Epithelial cell of proximal tubule (primary cell): ENCODE measurements at places on chromosomes 3 and 15.

- no peak for DNase-seq
Observed at GRCh38 chr3:71461114-71461513, 122.4 kb downstream of the FOXP1 start.

DNA sequence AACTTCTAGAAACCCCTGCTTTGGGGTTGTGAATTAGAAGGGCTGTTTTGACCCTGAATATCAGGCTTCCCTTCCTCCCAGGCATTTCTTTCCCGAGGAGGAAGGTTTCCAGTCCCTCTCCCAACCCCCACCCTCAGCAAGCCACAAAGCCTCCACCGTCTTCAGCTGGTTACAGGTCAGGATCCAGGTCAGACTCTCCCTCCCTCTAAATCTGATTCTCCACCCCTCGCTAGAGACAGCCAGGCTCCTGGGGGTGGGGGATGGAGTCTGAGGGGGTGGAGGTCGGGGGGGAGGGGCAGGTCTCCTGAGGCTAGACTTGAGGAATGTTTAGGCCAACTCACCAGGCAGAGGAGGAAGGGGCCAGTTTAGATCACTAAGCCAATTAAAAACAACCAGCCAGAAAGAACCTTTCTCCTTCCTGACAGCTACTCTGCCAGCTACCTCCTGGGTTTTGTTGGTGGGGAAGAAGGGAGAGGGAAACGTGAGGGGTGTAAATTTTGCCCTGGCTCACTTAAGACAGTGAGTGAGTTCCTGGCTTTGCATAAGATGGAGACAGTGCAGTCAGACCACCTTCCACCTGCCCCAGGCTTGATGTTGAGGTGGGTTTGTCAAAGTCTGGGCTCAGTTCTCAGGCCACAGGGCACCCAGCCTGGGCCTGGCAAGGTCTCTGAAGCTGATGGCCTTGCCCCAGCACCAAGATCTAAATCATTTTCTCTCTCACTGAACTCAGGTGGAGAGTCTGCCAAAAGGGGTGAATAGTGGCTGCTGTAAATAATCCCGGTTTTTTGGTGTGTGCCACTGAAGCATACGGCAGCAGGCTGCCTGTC is 19.5 kb downstream of the BMF start:
- DNase-seq = no peak

DNA sequence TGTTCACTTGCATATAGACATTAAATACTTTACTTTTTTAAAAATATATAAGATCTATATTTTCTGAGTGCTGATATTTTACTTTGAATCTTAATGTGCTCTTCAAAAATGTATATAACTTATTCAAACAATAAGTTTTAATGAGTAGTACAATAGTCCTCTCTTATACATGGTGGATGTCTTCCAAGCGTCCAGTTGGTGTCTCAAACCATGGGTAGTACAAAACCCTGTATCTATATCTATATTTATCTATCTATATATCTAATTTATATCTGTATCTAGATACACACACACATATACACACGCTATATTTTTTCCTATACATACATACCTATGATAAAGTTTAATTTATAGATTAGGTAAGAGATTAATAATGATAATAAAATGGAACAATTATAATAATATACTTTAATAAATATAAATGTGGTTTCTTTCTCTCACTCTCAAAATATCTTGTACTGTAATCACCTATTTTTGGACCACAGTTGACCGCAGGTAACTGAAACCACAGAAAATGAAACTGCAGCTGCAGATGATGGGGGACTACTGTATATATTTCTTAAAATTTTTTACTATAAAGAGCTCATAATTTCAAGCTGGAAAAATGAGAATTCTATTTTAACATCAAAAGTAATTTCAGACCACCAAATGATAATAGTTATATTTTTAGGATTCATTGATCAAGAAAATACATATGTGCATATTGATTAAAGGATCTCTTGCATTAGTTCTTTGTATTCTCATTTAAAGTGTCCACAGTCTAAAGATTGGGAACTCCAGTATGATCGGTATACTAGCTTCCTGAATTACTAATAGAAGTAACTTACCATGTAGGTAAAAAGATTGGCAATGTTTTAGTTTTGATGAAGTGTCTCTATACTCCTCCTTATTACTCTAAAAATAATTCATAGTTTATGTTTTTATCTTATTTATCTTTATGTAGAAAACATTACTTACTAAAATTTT is 215.1 kb upstream of the MLF1 start:
- no peak for DNase-seq

DNA sequence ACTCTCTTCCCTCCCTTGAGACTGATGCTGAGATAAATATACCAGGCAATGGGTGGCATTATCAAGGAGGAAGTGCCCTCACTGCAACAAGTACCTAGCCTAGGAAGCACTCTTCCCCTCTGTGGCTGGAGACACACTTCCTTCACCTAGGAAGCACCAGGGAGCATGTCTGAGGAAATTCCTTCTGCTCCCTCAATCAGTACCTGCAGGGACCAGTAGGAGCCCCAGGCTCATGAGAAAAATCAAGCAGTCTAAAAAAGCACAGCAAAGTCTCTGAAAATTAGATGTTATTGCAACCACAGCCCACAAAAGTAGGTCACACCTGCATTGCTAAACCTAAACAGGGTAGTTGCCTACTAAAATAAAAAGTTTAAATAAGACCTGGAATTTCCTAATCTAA is 78.2 kb upstream of the TRPM1 start:
- DNase-seq = no peak

DNA sequence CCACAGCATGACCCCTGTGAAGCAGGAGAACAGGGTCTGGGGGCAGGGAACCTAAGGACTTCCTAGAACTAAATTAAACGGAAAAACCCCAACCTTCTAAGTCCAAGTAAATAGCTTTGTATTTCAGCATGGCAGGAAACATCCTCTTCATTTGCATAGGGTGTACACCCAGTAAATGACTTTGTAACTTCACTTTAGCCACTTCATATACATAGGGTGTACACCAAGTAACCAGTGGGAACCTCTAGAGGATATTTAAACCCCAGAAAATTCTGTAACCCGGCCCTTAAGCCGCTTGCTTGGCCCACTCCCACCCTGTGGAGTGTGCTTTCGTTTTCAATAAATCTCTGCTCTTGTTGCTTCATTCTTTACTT is 41.8 kb downstream of the FSD2 start:
- no peak for DNase-seq

- no peak for DNase-seq
Observed at GRCh38 chr3:133965013-133965570, 64.6 kb downstream of the SLCO2A1 start.

GRCh38 chr3:12898290-12898964 is 57.1 kb upstream of the RPL32 start:
- no peak for DNase-seq

GRCh38 chr3:111733154-111733553 is 125.9 kb upstream of the PHLDB2 start:
- no peak for DNase-seq

GRCh38 chr15:70474471-70475406 is 288.6 kb downstream of the UACA start:
- no peak for DNase-seq

- no peak for DNase-seq
Observed at GRCh38 chr15:49760749-49761148, 139.9 kb downstream of the DTWD1 start.

DNA sequence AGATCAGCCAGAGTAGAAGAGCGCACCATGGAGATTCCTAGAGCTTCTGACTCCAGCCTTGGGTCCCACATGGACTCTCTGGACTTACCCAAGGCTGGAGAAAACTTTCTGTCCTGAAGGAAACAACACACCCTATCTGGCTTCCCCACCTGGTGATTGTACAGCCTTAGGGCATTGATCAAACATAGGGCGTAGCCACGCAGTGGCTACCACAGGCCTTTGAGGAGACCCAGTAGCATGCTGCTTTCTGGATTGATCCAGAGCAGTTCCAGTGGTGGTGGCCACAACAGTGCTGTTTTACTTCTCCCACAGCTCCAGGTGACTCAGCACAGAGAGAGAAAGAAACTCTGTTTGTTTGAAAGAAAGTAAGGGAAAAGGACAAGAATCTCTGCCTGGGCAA is 23.5 kb downstream of the PYDC2 start:
- no peak for DNase-seq

GRCh38 chr3:28576614-28577200 is 228.1 kb upstream of the AZI2 start:
- no peak for DNase-seq

DNA sequence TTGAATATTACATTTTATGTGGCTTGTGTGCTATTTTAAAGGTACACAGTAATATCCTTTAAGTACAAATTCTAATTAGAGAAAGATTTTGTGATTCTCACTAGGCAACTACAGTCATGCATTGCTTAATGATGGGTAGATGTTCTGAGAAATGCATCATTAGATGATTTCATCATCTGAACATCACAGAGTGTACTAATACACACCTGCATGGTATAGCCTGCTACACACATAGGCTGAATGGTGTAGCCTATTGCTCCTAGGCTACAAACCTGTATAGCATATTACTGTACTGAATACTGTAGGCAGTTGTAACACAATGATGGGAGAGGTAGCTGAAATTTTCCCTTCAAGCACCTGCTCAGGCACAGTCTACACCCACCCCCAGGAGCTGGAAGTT is 217.4 kb upstream of the EOMES start:
- DNase-seq = no peak

DNA sequence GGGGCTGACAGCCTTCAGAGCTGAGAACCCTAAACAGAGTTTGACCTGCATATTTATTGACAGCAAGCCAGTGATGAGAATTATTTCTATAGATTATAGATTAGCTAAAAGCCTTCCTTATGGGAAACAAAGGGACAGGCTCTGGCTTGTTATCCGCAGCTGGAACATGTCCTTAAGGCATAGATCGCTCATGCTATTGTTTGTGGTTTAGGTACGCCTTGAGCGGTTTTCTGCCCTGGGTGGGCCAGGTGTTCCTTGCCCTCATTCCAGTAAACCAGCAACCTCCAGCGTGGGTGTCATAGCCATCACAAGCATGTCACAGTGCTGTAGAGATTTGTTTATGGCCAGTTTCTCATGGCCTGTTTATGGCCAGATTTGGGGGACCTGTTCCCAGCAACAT is 10.2 kb upstream of the FAH start:
- DNase-seq = no peak
